ENCODE measurements at places on chromosomes 3 and 15.

DNA sequence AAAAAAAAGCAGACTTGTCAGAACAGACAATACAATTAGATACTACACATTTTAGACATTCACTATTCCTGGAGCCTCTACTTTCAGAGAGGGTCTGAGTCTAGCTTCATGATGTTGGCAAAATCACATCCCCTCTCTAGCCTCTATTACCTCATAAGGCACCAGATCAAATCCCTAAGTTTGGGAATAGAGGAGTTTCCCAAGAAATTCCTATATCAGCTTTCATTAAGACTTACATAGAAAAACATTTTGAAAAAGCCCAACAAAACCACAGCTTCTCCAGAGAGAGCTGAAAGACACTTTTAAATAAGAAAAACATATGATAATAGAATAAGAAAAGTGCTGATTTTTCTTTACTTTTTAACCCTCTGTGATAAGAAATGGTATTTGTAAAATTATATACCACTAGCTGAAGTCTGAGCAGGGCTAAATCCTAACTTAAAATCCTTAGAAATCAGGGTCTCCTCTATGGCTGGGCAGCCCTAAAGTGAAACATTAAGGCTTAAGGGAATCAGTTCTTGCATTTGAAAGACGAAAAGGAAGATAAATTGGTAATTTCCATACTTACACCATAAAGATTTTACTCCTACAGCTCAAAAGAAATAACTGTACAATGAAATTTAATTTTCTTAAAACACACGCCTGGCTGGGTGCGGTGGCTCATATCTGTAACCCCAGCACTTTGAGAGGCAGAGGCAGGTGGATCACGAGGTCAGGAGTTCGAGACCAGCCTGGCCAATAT is 4.3 kb downstream of the TBC1D2B start:
- no peak for DNase-seq

GRCh38 chr3:37993820-37994638 is 3.4 kb downstream of the VILL start:
- DNase-seq: peak; percentile 80

GRCh38 chr15:23860290-23861245 is 173.5 kb upstream of the NDN start:
- DNase-seq: no peak

DNA sequence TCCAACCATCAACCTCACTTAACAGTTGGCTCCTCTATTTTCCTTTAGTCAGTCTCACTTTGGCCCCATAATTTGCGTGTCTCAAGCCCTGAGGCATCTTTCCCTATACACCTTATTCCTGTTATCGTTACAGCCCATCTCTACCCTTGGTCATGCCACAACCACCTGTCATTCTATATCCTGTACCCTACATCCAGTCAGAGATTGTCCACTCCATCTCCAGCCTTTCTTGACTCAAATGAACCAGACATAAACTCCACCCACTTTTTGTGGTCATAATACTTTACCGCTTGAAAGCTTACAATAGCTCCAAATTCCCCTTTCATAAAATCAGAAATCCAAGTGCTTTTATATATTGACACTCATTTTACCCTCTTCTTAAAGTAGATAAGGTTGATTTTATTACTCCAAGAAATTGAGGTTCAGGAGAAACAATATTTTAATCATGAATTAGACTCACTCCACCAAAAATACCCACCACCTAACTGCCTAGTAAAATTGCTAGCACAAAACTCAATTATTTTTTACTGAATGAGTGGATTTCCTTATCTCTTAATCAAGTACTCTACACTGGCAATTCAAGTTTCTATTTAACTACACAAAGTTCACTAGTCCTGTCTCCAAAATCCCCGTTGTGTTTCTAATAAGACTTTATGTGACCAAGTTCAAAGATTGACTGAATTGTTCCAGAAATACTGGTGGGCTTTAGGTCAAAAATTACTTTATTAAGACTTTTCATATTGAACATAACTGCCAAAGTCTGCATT is 9.1 kb downstream of the CCR4 start:
- DNase-seq: no peak

DNA sequence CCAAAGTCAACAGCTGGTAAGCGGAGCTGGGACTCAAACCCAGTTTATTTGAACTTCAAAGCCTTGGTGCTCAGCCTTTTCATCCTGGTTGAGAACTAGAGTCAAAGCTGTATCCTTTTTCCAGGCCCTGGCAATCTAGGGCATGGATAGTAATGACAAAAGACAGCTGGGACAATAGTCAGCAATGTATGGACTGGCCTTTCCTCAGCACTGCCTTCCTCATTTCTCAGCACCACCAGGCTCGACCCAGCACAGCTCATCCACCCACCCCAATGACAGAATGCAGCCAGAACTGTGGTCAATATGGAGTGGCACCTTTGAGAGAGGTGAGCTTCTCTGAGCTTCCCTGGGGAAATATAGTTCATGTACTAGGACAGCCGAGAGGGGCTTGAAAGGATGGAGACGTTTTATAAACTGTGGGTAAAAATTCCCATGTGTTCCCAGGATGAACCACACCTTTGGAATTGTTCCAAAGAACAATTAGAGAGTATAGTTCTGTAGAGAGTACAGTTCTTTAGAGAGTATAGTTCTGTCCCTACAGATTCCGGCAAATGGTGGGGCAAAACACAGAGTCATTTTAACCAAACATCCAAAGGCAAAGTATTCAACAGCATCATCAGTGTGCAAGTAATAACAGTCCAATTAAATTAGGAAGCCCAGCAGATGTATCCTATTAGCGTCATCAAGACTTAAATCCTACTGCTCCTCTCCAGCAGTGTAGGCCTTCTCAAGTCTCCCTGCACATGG is 30.2 kb upstream of the IREB2 start:
- DNase-seq: no peak

DNA sequence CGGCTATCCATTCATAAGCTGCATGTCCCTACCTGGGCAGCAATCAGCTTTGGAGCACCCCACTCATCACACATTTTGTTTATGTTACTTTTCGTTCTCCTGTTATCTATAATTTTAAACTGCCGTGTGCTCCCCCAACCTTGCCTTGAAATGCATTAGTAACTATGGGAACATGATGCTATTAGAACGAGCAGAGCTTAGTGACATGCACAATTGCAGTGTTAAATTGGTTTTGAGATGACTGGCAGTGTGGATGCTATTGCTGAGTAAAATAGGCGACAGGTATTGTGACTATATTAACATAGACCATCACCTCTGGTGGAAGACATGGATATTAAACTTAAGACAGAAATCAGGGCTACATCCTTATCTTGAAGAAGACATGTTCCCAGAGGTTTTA is 191.6 kb downstream of the KCNAB1 start:
- DNase-seq: no peak

DNA sequence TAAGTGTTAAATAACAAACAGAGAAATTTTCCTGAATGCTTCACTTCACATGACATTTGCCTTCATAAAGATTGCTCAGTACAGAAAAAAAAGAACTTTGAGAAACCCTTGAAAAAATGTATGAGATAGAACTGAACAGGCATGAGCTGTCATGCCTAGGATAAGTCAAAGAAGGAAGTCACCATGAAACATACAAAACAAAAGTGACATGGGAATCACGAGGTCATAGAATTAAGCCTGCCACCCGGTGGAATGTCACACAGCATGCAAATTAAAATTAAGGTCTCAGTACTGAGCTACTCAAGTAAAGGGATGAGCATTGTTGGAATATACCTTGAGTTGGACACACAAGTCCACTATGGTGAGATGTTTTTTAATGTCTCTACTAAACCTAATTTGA is 652.5 kb upstream of the NECTIN3 start:
- DNase-seq: no peak

GRCh38 chr15:39890621-39891020 is 29.4 kb downstream of the GPR176 start:
- DNase-seq: no peak

DNA sequence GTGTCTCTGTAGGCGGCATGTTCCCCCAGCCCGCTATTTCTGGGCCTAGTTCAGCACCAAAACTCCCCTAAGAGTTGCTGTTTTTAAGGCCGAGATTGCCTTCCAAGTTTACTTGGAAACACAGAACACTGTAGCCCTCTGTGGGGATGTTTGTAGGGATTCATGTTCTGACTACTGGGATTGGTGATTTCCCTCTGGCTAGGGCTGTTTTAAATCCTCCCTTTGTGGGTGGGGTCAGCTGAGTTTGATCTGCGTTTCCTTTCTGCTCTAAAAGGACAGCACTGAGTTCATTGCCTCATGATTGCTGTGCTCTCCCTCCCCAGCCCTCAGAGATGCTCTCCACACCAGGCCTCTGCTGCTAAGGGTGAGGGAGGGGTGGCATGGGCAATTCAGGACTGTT is 640.6 kb upstream of the DPPA4 start:
- peak; percentile 39 for DNase-seq

DNA sequence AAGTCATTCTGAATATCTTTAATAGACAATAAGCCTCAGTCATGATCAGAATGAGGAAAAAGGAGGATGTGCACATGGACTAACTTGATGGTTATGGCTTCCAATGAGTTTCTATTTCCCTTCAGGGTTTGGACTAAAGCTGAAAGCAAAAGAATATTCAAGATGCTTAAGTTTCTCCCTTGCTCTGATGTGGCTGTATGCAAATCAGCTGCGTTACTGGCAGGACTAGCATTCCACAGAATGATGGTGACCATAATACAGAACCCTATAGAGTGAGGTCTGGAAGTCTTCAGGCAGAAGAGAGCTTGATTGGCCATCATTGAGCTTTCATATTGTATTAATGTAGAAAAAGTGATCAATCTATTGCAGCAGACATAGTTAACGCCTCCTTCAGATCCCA is 466.0 kb downstream of the NLGN1 start:
- no peak for DNase-seq

DNA sequence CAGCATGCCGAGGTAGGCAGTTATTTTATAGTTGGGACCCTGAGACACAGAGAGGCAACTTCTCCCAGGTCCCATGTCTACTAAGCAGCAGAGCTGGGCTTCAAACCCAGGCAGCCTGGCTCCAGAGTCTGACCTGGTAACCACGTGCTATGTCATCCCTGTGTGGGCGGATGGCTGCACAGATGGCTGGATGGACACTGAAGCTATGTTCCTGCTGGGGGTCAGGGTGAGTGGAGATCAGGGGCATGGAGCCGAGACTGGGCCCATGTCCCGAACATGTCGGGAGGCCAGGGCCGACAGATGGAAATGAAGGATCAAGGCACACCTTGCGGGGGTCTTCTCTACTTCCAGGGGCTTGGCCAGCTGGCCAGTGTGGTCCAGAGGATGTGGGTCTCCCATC is 9.3 kb upstream of the FBLN2 start:
- no peak for DNase-seq

DNA sequence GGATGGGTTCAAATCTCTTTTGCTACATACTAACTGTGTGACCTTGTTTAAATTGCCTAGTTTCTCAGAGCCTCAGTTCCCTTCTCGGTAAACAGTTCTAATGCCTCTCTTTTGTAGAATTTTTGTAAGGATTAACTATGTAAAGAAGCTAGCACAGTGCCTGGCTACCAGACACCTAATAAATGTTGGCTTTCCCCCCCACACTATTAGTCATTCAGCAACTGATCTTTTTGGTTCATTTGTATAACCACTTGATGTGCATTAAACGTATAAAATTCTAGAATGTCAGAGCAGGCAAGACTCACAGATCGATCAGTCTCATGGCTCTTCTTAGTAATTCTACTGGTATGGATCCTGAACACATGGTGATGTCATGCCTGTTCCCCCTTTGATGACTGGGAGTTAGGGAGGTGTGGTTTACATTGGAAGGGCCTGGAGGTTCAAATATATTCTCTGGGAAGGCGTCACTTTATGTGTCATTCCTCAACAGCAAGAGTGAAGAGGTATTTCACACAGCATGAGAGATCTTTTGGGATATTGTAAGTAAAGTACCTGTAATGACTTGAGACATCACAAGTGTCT is 6.5 kb downstream of the TAGLN3 start:
- DNase-seq: no peak

DNA sequence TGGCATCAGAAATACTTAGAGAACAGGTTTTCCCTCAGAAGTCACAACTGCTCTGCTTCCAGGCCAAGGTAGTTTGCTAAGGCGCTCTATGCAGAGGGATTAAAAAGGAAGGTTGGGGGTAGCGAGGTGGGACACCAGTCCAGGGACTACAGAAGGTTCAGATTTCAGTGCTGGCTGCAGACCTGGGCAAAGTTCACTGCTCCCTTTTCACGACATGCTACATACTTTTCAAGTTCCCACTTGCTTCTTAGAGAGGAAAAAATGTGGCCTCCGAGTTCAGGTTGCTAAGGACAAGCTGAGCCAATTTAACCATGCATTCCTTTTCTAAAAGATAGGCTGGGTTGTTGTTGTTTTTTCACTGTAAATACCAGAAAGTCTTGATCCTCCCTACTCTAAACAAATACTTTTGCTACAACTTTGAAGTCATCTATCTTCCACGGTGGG is 158.6 kb upstream of the NR2F2 start:
- DNase-seq: no peak

DNA sequence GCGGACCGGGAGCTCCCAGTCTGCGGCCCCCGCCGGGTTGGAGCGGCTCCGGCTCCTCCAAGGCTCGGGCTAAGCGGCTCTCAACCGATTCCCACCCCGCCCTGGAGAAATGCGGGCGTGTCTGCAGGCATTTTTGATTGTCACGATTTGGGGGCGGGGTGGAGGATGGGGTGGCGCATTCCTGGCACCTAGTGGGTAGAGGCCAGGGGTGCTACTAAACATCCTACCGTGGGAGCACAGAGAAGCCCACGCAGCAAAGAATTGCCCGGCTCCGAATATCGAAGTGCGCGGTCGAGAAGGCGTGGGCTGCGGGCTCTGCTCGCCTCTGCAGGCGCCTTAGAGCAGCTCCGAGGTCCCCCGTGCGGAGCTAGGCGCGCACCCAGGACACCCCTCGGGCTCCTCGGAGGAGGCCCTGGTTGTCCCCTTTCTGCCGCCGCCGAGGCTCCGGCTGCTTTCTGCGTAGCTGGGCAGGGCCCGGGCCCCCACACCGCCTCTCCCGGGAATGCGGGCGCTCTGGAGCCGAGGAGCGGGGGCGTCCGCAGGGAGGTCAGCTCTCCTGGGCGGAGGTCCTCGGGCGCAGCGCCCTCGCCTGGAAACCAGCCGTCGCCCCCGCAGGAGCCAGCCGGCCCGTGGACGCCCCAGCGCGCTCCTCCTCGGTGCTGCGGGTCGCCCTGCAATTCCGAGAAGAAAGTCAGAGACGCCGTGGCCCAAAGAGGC is 16.5 kb upstream of the LAMP3 start:
- no peak for DNase-seq

- DNase-seq: no peak
These were observed 389.8 kb downstream of the TBC1D5 start for GRCh38 chr3:17352620-17353019.

GRCh38 chr15:81357180-81357686 is 16.8 kb downstream of the TMC3 start:
- no peak for DNase-seq

DNA sequence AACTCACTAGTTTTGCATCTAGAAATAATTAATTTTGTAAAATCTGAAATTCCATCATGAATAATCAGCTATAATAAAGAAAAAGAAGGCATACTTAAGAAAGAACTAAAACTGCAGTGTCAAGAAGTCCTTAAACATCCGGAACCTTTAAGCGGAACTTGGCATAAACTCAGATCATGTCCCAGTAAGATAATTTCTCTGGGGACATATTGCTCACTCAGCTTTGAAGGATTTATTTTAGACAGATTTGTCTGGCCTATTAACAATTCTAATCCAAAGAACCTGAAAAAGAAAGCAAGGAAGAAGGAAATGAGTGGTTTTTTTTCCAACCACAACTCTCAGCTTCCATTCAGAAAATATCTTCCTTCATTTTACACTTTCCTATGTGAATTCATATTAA is 850.3 kb downstream of the ROBO1 start:
- no peak for DNase-seq

Measured in SK-MEL-5 (cell line).